ENCODE measurements at places on chromosomes 6 and 20. TPM values are rescaled to one million over a fixed set of nuclear protein-coding genes. Genes with fewer than 3 reads are reported as not detected.

DNA sequence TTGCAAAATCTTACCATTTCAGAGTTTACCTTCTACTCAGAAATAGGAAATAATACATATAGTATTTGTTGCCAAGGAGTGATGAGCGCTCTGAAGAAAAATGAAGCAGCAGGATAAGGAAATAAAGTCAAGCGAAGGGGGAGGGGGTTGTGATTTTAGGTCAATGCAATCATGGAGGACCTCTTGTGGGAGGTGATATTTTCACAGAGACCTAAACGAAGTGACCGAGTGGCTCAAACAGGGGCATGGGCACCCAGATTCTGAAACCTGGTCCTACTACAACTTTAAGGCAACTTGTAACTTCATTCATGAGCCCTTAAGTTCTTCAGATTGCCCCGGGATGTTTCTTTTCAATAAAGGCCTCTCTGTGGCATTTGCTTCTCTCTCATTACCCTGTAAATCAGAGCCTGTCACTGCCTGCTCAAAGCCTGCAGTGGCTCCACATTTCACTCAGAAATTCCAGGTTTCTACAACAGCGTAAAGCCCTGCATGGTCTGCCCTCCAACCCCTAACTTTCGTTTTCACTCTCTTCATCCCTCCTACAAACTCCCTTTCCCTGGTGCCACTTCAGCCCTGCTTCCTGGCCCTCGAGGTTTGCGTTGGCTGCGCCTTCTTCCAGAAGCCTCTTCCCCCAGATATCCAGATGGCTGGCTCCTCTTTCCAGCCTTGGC lies 162.7 kb downstream of the TBC1D7 start:
- H3K36me3 ChIP-seq: no peaks in the 10 kb centered on the region
- no peak overlapping the region for H3K4me3 ChIP-seq
- DNase-seq: no peak
- H3K27me3 ChIP-seq: peaks cover 14% of the 10 kb centered on the region

- no peak overlapping the region for H3K4me3 ChIP-seq
- no peaks in the 10 kb centered on the region for H3K36me3 ChIP-seq
- H3K27me3 ChIP-seq: no peaks in the 10 kb centered on the region
- peaks cover 3% of the 10 kb centered on the region for H3K4me1 ChIP-seq
- no peak overlapping the region for H3K27ac ChIP-seq
- no peak for DNase-seq
These were observed 18.7 kb upstream of the HLA-DRB1 start for GRCh38 chr6:32608362-32608761.

DNA sequence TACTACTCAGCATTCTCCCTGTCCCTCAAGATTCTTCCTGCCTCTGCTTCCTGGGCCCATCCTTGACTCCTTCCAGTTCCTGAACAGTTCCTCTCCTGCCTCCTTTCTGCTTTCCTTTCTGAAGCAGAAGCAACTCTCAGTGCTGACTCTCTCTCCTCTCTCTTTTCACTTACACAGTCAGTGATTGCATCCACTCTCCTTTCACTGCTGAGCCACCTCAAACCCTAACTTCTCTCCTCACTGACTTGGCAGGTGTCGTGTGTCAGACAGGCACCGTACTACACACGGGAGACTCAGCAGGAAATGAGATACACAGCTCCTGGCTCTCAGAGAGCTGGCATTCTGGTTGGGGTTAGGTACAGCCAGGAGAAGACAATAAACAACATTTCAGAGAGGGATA lies 5.6 kb downstream of the ABHD16A start:
- peaks cover 23% of the 10 kb centered on the region for H3K36me3 ChIP-seq
- H3K27ac ChIP-seq: no peak overlapping the region
- H3K4me3 ChIP-seq: no peak overlapping the region
- H3K4me1 ChIP-seq: peaks cover 9% of the 10 kb centered on the region
- no peaks in the 10 kb centered on the region for H3K27me3 ChIP-seq
- no peak for DNase-seq

DNA sequence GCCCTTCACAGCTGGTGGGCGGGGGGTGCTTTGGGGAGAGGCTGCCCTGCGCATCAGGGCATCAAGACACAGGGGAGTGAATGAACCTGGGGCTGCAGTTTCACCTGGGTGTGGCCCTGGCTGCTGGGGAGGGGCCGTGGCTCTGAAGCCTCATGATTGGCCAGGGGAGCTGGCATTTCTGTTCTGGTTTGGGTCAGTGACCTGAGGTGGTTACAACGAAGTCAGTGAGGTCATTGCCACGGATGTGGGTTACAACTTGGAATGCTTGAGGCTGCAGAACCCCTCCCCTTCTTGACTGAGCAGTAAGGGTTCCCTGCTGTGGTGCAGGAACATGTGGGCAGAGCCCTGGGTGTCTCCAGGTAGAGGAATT lies 3.0 kb downstream of the TCEA2 start:
- peak overlapping the region; percentile 44 for H3K27ac ChIP-seq
- H3K27me3 ChIP-seq: no peaks in the 10 kb centered on the region
- peaks cover 83% of the 10 kb centered on the region for H3K4me1 ChIP-seq
- no peak overlapping the region for H3K4me3 ChIP-seq

GRCh38 chr6:112308476-112308875 lies 38.7 kb upstream of the RFPL4B start:
- H3K4me3 ChIP-seq: no peak overlapping the region
- H3K27me3 ChIP-seq: peaks cover 3% of the 10 kb centered on the region
- H3K27ac ChIP-seq: no peak overlapping the region
- DNase-seq: no peak

DNA sequence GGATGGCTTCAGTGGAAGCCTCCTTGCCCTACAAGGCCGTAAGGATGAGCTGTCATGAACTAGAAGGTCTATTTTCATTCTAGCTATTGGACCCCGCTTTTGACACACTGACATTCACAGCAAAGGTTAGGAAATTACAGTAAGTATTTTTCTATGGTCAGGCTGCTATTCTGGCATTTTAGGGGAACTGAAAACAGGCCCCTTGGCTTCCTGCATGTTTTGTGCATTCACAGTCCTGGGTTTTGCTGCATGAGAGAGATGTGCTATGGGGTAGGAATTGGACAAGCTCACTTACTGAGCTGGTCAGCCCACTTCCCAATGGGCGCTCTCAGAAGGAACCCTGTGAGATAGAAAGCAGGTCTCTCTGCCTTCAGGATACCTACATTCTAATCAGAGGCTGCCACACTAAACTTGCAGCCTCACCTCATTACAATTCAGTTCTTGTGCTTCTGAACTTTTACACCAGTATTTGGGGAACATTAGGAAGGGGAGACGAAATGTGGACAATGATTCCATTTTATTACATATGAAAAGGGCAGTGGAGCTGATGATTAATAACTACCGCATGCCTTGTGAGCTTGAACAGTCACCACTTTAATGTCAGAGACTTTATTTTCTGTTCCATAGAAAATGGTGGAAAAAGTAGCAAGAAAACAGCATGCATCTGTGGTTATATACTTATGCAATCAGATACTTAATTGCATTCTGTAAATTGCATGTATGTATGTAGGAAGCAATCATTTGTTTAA lies 86.6 kb upstream of the TAB2 start:
- H3K27ac ChIP-seq: no peak overlapping the region
- H3K4me1 ChIP-seq: peaks cover 32% of the 10 kb centered on the region
- H3K36me3 ChIP-seq: no peaks in the 10 kb centered on the region

DNA sequence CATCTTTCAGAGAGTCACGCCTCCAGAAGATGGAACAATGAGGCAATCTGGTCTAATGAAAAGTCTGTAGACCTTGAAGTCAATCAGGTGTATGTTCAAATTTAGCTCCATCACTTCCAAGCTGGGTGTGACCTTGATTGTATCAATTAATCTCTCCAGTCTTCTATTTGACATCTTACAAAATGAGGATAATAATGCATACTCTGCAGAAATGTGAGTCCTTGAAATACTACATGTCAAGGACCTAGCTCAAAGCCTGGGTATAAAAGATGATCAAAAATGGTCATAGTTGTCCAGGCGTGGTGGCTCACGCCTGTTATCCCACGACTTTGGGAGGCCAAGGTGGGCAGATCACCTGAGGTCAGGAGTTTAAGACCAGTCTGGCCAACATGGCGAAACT lies 29.8 kb downstream of the CGA start:
- H3K4me3 ChIP-seq: no peak overlapping the region
- H3K27me3 ChIP-seq: peaks cover 5% of the 10 kb centered on the region
- no peaks in the 10 kb centered on the region for H3K36me3 ChIP-seq
- no peaks in the 10 kb centered on the region for H3K4me1 ChIP-seq
- H3K27ac ChIP-seq: no peak overlapping the region
- no peak for DNase-seq

GRCh38 chr6:20998748-20999448 lies 464.6 kb downstream of the CDKAL1 start:
- no peaks in the 10 kb centered on the region for H3K36me3 ChIP-seq
- no peak for DNase-seq
- H3K4me3 ChIP-seq: no peak overlapping the region

GRCh38 chr6:31495580-31495979 lies 2.4 kb upstream of the MICB start:
- H3K27ac ChIP-seq: peak overlapping the region; percentile 74
- DNase-seq: no peak
- no peak overlapping the region for H3K4me3 ChIP-seq
- no peaks in the 10 kb centered on the region for H3K36me3 ChIP-seq

- H3K4me1 ChIP-seq: peaks cover 33% of the 10 kb centered on the region
- no peak overlapping the region for H3K4me3 ChIP-seq
- H3K27ac ChIP-seq: peak overlapping the region; percentile 81
- no peaks in the 10 kb centered on the region for H3K27me3 ChIP-seq
- no peaks in the 10 kb centered on the region for H3K36me3 ChIP-seq
These were observed 34.7 kb downstream of the MAN1A1 start for GRCh38 chr6:119314885-119315272.

DNA sequence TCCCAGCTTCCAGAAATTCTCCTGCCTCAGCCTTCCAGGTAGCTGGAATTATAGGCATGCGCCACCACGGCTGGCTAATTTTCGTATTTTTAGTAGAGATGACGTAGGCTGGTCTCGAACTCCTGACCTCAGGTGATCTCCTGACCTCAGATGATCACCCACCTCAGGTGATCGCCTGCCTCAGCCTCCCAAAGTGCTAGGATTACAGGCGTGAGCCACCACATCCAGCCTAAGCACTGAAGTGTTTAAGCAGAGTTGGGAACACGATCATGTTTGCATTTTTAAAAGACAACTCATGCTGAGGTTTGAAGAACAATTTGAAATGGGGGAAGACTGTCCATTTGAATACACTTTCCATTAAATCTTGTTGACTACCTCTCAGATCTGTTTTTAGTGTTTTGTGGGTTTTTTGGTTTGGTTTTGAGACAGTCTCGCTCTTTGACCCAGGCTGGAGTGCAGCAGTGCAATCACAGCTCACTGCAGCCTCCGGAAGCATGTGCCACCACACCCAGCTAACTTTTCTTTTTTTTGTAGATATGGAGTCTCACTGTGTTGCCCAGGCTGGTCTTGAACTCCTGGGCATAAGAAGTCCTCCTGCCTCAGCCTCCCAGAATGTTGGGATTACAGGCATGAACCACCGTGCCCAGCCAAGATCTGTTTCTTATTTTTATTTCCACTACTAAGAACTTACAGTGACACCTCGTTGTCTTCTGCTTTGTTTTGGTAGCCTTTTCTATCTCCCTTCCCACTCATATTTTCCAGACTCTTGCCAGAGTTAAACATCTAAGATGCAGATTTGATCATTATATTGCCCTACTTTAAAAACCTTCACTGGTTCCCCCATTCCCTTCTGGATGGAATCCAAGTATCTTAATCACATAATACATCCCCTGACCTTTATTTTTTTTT lies 5.5 kb downstream of the CASP8AP2 start:
- peaks cover 23% of the 10 kb centered on the region for H3K4me1 ChIP-seq
- no peaks in the 10 kb centered on the region for H3K36me3 ChIP-seq
- peak; percentile 12 for DNase-seq
- H3K27ac ChIP-seq: peak overlapping the region; percentile 84
- H3K27me3 ChIP-seq: no peaks in the 10 kb centered on the region
- no peak overlapping the region for H3K4me3 ChIP-seq

DNA sequence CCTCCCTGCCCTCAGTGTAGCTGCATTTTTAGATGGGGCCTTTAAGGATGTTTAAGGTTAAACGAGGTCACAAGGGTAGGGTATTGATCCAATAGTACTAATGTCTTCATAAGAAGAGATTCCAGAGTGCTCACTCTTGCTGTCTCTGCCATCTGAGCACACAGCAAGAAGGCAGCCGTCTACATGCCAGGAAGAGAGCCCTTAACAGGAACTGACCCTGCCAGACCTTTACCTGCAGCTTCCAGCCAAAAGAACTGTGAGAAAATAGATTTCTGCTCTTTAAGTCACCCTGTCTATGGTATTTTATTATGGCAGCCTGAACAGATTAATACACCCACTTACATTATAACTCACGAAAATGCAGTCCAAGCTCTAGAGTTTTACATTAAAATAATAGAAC lies 685.3 kb upstream of the MARCKS start:
- H3K4me3 ChIP-seq: no peak overlapping the region
- H3K4me1 ChIP-seq: no peaks in the 10 kb centered on the region
- H3K36me3 ChIP-seq: no peaks in the 10 kb centered on the region
- H3K27me3 ChIP-seq: no peaks in the 10 kb centered on the region
- no peak overlapping the region for H3K27ac ChIP-seq

DNA sequence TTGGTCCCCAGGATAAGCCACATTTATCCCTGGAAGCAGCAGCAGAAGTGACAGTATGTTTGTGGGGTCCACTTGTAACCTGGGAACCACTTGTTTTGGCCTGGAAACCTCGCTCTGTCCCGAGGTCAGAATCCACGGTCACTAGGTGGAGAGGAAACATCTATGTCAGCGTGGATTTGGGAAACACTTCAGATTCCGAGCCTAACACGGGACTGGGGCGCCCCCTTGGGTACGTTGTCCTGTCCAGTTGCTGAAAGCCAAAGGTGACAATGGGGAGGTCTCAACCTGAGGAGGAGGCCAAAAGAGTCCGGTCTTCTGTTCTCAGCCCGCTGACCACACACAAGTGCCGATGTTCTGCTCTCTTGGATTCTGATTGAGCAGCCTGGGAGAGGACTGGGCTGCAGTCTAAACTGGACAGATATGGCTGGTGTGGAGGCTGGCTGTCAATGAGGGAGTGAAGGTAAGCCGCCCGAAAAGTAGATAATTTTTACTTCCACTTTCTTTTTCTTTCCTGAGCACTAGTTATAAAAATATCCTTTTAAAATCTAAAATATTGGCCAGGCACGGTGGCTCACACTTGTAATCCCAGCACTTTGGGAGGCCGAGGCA lies 4.9 kb upstream of the ZFP57 start:
- peaks cover 12% of the 10 kb centered on the region for H3K27me3 ChIP-seq
- H3K27ac ChIP-seq: no peak overlapping the region
- H3K4me3 ChIP-seq: no peak overlapping the region
- H3K36me3 ChIP-seq: no peaks in the 10 kb centered on the region

DNA sequence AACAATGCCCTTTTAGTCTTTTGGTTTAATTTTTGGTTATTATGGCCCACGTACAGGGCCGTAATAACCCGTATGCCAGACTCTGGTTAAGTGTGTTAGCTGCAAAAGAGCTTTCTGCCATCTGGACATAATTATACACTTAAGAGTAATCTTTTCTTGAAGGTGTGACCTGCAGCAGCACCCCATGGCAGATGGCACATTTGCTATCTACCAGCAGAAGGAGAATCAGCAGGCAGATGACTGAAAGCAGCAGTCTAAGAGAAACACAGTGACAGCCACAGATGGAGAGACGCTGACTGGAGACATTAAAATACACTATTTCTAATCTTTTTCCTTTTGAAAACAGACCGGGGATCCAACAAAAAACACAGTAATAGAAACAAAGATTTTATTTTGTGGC lies 18.7 kb downstream of the ASF1A start:
- DNase-seq: no peak
- H3K27ac ChIP-seq: no peak overlapping the region
- no peak overlapping the region for H3K4me3 ChIP-seq
- H3K27me3 ChIP-seq: no peaks in the 10 kb centered on the region
- H3K4me1 ChIP-seq: no peaks in the 10 kb centered on the region
- no peaks in the 10 kb centered on the region for H3K36me3 ChIP-seq

Gene SRPK1
- total RNA-seq: 40.9 TPM

Gene E2F1
- 4.6 TPM for total RNA-seq

Gene VWA7
- 2.2 TPM for total RNA-seq

Gene NRSN1
- total RNA-seq: not detected

Gene MAS1L
- not detected for total RNA-seq

Gene RRP36
- 27.3 TPM for total RNA-seq

Gene PTCHD4
- total RNA-seq: not detected

Gene PAK5
- total RNA-seq: not detected

All from T-cell (primary cell).